ENCODE measurements at places on chromosomes 11 and 22.

DNA sequence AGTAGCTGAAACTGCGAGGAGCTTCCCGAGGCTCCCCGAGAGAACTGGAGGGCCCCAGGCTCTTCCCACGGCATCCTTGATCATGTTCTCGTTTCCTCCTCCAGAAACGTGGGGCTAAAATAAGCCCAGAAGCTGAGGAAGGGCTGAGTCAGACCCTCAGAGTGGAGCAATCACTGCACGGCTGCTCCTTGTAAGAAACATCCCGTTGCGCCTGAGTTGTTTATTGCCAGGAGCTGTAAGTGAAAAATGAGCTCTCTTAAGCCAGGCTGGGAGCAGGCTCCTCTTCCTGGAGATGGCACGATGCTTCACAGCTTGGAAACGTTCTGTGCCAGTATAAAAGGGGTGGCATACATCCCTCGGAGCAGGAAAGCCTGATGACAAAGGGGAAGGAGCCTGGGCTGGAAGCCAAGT, 47.3 kb upstream of the SYN3 start:
- DNase-seq: no peak

DNA sequence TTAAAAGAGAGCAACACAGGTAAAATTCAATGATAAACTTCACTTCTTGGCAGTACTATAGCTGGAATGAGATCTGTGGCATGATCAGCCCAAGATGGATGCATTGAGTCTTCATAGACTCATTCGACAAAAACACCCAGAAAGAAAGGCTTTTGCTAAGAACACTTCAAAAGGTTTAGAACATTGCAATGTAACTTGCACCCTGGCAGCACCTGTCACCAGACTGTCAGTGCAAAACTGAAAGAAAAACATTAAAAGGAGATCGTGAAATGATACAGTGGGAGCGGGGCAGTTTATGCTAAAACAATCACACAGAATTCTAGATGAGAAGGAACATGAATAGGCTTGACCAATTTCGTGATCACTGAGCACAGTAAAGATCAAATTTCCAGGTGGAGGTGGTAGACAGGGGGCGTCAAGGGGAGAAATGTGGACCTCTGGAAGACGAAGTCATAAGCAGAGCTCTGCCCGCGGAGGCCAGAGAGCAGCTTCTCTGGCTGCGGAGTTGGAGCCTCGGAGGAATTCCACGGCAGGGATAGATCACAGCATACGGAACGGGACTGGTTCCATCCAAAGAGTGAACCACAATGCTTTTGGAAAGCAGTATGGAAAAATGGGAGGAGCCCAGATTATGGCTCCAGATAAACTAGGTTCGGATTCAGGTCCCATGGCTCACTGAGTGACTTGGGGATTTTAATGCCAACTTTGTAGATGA, 11.9 kb downstream of the VSIG10L2 start:
- no peak for DNase-seq

- DNase-seq: no peak
Observed at GRCh38 chr11:8066036-8066910, 14.7 kb upstream of the TUB start.

DNA sequence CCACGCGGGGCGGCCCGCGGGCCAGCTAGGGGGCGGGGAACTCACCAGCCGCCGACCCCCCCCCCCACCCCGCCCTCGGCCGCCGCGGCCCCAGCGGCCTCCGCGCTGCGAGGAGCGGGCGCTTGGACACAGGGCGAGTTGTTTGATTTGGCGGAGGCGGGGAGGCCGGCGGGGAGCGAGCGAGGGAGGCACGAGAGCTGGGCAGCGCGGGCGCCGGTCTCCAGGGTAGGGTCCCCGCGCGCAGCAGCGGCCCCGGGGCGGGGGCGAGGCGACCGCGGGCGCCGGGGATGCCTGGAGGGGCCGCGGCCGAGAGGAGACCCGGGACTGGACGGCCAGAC, 64.4 kb downstream of the NAV2 start:
- DNase-seq: no peak

GRCh38 chr22:29253561-29254285, 14.1 kb downstream of the RHBDD3 start:
- no peak for DNase-seq

GRCh38 chr11:129861702-129862522, 33.5 kb downstream of the NFRKB start:
- DNase-seq: no peak

GRCh38 chr11:124147951-124148350, 32.7 kb downstream of the VWA5A start:
- DNase-seq: no peak

DNA sequence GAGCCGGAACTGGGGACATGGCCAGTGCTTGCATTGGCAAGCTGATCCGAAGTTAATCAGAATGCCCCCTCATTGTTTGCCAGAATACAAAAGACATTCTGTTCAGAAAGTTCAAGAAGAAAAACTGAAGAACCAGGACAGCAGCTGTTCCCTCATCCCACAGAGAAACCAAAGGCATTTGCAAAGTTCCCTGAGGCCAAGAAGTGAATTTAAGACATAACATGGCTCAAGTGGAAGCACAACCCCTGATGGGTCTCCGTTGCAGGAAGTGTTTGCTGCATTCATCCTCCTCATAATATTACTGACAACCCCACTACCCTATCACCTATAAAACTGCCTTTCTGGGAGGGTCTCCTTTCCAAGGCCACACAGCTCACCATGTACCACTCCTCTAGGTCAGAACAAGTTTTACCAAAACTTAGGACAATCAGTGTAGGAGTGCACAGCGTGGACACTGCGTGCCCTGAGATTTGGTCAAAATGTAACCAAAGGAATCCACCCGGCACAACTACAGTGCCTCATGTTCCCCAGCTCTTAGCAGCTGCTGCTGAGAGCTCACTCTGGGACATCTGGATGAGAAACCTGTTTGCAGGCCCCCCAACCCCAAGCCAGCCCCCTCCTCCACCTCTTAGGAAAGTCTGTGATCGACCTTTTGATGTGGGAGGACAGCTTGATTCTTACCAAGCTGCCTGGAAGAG, 101.6 kb upstream of the AKIP1 start:
- no peak for DNase-seq

DNA sequence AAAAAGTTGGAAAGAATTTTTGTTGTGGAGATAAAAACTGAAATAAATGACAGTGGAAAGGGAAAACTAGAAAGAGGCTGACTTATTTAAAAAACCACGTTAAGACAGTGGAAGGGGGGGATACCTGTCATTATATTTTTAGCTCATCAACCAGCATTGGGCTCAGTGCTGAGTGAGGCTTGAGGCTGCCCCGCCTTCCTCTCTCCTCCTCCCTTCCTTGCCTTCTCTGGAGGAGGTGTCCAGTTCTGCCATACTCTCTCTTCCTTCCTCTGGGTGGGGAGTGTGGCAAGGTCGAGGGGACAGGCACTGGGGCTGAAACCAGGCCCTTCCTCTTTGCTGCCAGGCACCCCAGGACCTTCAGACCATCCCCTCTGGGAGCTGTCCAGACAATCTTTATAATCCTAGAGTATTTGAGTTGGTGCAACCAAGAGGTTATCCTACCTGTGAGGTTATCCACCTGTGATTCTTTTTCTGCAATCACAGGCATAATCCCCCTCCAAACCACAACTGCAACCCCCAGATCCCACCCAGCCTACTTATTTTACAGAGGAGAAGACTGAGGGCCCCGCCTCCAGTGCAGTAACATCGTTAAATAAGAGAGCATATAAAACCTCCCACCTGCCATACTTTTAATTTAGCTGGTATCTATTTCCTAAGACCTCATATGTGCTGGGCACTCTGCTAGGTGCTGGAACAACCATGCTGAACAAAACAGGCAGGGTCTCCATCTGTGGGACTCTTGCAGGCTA, 578.5 kb downstream of the BUD13 start:
- DNase-seq: no peak

- no peak for DNase-seq
Observed at GRCh38 chr11:114478768-114479167, 39.5 kb downstream of the REXO2 start.

Data from stimulated activated naive CD8-positive, alpha-beta T cell treated with anti-CD3 and anti-CD28 coated beads, Interleukin-15, Interleukin-2, amounts not matched to agents 100 U/mL and 50 U/mL, for 24 hours (primary cell).